ENCODE measurements at places on chromosomes 4 and X.
A peak's percentile ranks its signal among the peaks of the same experiment; 100 is the strongest.

DNA sequence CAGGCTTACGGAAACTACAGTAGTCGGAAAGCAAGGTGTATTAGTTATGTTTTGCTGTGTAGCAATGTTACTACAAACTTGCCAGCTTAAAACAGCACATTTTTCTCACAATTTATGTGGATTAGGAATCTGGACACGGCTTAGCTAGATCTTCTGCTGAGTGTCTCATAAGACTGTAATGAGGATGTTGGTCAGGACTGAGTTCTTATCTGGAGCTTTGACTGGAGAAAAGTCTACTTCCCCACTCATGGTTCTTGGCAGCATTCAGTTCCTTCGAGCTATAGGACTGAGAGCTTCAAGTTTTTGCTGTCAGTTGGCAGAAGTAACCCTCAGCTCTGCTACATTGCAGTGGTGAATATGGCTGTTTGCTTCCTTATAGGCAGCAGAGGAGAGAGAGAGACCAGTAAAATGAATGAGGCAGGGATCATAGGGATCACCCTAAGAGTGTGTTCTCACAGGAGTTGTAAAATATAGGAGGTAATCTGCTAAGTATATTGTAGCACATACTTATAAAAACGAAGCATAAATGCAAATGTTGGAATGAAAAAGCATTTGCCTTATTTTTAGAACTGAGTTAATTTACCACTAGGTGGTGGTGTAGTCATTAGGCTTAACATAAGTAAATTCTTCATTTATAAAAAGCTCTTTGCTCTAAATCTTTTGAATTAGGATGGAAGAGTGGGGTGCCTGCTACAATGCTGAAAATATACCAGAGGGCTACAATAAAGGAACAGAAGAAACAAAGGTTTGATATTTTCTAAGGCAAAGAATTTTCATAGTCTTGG is 38.6 kb downstream of the ALG13 start:
- no peak for DNase-seq

GRCh38 chr4:866761-867390 is 40.9 kb upstream of the CPLX1 start:
- DNase-seq, result no peak

- DNase-seq, result no peak
These were observed 585.7 kb upstream of the PABPC4L start for GRCh38 chr4:134787315-134787714.

DNA sequence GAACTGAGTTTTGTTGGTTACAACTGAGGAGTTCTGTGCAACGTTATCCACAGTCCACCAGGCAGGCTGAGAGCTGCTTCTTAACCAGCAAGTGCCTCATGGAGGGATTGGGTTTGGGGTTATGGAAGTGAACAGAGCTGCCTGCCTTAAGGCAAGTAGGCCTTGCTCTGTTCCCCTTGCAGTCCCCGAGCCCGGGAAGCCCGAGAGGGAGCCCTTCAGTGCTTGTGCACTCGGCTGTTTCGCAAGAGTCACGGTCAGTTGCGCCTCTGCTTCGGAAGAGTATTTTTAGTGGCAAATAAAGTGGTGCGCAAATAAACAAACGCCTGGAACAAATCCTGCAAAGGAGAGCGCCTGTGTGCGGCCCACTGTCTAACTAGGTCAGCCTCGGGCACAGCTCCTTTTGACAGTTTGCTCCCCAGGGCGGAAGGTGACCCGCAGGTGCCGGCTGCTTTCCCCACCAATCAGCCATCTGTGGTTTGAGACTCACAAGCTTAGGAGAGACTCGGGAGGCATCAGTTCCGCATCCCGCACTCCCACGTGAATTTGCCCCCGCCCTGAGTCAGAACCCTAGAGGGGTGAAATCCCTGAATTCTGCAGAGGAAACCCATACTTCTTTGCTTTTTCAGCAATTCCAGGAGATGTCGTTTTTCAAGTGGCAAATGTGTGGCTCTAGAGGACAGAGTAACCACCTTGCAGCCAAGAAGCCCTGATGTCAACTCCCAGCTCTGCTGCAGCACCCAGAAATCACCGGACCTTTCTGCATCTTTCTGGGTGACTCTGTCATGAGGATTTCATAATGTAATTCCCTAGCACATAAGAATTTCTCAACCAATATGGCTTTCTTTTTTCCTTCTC is 56.8 kb downstream of the LGI2 start:
- no peak for DNase-seq

- DNase-seq, result no peak
These were observed 9.4 kb downstream of the TEX13A start for GRCh38 chrX:105211066-105211575.

DNA sequence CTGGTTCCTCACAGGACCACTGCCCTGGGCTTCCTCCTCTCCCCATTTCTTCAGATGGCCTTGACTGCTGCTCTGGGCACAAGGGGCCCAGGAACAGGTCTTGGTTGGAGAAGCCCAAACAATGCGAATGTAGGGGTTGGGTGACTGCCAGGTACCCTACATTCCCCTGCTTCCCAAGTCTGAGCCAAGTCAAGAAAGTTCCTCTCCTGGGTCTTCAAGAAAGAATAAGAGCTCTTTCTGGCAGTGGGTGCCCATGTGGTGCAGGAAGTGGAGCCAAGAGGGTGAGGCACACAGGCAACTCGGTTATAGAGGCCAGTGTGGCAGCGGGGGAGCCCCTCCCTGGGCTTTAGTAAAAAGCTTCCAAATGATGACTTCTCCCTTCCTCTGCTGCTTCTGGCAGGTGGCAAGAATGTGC is 2.7 kb downstream of the SLC34A2 start:
- no peak for DNase-seq

GRCh38 chr4:161696944-161697343 is 466.9 kb downstream of the FSTL5 start:
- no peak for DNase-seq

- DNase-seq, result no peak
These were observed 54.6 kb upstream of the MCF2 start for GRCh38 chrX:139762400-139763183.

DNA sequence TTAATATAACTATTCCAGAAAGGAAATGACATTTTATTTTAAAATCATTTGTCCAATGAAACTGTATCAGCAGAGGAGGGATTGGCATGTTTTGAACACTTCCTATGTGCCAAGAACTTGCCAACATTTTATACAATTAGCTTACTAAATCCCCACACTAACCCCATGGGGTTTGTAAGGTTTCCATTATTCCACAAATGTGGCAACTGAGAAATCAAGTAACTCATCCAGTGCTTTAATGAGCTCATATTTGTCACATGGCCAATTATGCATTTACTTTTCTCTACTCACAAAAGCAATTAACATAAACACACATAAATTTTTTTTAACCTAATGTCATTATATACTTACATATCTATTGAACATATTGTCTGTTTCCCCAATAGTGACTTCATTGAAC is 37.3 kb downstream of the MANBA start:
- DNase-seq, result no peak

DNA sequence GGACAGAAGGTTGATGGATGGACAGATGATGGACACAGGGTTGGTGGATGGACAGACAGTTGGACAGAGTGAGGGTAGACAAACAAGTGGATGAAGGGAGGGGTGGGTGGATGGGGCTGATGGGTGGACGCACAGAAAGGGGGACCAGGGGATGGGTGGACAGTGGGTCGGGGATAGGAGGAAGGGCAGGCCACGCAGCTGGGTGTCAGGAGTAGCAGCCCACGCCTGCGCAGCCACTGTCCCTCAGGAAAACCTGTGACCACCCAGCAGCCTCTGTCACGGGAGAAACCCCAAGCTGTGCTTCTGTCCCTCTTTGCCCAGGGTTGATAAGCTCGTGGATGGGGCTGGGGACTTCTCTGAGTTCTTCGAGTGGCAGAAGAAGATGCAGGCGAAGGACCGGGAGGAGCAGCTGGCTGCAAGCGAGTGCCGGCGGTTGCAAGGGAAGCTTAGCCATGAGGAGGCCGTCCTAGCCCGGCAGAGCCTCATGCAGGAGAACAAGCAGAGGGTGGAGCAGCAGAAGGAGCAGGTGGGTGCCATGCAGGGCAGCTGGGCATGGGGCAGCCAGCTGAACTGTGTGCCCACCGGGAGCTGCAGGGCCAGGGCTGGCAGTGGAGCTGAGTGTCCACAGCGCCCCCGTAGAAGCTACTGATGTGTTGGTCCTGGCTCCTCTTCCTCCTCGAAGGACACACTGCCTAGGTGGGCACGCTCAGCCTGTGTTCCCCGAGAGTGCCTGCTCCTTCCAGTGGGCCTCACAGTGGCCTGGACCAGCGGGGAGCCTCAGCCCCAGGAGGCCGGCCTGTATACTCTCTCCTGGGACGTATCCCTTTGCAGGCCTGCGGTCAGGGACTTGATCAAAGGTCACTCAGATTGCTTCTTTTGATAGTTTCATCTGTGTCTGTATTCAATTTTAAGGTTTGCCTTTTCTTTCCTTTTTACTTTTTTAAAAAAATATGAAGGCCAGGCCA is 16.8 kb upstream of the RNF4 start:
- no peak for DNase-seq

GRCh38 chr4:181550381-181550780 is 692.8 kb upstream of the TENM3 start:
- DNase-seq, result no peak

DNA sequence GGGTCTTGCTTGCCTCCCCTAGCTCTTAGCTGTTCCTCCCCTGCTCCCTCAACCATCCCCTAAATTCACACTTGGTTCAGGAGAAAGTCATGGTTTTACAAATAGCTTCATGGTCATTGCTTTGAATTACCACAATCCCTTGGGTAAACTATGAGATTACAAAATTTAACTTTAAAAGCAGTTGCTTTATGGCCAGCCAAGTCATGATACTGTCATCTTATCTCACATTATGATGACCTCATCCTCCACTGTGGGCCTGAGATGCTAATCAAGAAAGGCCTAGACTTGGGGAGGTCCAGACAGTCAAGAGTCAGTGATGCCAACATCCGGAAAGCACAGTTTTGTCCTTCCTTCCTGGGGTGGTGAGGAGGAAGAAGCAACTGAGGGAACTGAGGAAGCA is 10.5 kb upstream of the FGF16 start:
- no peak for DNase-seq

- no peak for DNase-seq
These were observed 15.8 kb upstream of the ACE2 start for GRCh38 chrX:15616531-15616930.

GRCh38 chr4:142773505-142773904 is 72.6 kb downstream of the INPP4B start:
- DNase-seq, result no peak

- no peak for DNase-seq
These were observed 14.7 kb upstream of the VSIG1 start for GRCh38 chrX:108029928-108030711.

DNA sequence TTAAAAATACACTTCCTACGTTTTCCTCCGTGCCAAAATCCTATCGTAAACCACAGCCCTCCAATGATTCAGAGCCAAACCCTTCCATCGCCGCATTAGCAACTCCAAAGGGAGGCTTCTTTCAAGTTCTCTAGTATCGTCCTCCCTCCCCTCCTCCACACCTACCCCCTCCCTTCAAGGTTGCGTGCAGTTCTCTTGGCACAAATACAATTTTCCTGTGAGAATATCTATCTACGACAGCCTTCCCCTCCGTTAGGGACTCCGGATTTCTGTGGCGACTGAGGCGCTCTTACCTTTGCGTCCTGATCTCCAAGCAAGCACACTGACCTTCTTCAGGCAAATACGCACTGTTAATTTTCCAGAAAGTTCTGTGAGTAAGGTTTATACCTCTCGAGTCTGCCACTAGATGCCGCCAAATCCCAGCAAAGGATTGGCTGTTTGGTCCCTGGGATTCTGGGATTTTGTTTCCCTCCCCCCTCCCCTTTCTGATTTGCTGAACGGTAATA is 1.2 kb upstream of the MORF4L2 start:
- DNase-seq, result peak; percentile 75

- no peak for DNase-seq
These were observed 182.3 kb downstream of the RPA4 start for GRCh38 chrX:97065973-97066372.

- no peak for DNase-seq
These were observed 819.4 kb downstream of the FAM133A start for GRCh38 chrX:94493405-94493804.

DNA sequence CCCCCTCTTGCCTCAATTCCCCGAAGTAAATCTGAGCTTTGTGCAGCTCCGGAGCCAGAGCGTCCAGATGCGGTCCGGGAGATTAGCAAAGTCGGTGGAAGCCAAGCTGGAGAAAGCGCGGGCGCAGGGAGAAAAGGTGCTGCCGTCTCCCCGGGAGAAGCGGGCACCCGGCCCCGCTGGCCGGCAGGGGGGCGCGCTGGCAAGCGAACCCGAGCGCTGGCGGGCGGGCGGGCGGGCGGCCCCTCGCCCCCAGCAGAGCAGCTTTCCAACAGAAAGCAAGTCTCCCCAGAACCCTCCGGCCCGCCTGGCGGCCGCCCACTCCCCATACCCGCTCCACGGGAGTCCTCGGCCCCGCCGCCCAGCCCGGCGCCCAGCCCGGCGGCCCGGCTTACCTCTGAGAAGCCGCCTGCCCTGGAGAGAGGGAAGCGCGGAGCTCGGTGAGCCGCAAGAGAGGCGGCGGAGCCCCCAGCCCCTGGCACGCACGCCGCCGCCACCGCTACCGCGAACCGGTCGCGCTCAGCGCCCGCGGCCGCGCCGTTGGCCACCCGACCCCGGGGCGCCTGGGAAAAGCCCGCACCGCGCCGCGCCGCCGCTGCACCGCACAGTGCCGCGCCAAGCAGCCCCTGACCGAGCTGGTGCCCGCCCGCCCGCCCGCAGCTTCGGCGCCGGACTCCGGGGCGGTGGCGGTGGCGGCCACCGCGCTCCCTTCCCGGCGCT is 529 bp upstream of the CITED1 start:
- no peak for DNase-seq

DNA sequence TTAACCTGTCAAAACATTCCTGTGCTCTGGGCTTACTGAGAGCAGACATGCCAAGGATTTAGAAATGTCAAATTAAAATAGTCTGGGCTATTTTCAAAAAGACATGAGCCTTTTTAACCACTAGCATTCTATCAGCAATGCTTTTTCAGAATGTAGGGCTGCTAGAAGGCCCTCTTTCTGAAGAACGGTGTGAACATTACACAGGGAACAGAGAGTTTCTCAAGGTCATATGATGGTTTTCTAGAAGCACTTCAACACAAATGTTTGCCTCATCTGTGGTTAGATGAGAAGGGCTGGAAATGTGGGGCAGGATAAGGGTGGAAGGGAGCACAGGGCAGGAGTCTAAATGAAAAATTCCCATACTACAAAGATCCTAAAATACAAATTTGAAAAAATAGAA is 39.3 kb downstream of the GRIA3 start:
- DNase-seq, result no peak

DNA sequence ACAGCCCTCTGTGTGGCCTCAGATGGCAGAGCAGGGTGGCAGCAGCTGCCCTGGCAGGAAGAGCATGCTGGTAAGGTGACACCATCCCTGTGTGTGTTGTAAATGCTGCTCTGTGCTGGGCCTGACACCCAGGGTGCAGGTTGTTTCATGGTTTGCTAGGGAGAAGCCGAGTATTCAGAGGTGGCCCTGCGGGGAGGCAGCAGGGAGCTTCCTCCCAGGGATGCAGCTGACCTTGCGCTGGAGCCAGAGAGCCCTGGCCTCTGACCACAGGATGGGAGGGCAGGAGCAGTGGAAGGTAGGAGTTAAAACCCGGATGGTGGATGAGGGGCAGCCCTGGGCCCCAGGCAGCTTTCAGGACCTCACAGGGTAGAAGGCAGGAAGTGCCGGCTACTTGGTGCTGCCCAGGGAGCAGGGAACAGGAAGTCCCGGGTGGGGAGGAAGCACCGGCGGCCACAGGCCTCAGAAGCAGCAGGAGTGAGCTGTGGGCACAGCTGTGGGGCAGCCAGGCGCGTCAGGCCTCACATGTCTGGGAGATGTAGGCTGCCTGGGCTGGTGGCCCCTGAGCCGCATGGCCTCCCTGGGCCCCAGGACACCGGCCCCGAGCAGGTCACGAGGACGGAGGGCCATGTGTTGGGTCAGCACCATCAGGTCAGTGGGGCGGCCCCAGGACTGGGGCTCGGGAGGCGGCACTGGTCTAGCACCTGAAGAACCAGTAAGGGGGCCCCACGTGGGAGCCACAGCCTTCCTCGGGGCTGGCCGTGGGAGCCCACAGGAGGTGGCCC is 19.1 kb downstream of the SH3BP2 start:
- DNase-seq, result no peak

Measured in left forelimb (tissue), 1 donor.